Stimulated activated CD8-positive, alpha-beta memory T cell treated with anti-CD3 and anti-CD28 coated beads, Interleukin-4, amount 100 ng/mL, for 1 hour (primary cell): ENCODE measurements at places on chromosomes 4 and X.

- no peak for DNase-seq
Measured at GRCh38 chrX:100381619-100382018, 28.5 kb downstream of the PCDH19 start.

- no peak for DNase-seq
Measured at GRCh38 chrX:115013705-115014104, 3.7 kb downstream of the IL13RA2 start.

DNA sequence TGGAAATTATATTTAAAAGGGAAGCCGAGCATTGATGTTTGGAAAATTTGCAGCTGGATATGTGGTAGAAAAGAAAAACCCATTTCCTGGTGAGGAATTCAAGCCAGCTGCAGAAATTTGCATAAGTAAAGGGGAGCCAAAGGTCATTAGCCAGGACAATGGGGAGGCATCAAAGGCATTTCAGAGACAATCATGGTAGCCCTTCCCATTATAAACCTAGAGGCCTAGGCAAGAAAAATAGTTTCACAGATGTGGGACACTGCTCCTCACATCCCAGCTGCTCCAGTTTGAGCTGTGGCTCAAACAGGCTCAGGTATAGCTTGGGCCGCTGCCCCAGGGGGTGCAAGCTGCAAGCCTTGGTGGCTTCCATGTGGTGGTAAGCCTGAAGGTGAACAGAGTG lies 35.8 kb downstream of the NAP1L3 start:
- no peak for DNase-seq

DNA sequence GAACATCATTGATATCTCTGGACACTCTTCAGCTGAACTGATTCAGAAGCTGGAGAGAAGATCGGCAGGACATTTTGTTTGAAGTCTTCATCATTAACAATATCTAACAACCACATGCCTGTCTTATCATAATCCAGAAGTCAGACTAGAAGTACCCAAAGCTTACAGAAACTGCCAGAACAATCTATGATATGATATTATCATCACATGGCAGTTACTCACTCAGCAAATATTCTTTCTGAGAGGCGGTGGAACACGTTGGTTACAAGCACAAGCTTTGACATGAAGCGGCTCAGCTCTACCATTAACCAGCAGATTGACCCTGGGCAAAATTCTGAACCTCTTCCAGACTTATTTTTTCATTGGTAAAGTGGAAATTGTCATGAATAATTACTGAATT lies 69.4 kb upstream of the KIT start:
- DNase-seq: no peak

- DNase-seq: no peak
Measured at GRCh38 chr4:27916452-27917184, 1056.0 kb downstream of the STIM2 start.

DNA sequence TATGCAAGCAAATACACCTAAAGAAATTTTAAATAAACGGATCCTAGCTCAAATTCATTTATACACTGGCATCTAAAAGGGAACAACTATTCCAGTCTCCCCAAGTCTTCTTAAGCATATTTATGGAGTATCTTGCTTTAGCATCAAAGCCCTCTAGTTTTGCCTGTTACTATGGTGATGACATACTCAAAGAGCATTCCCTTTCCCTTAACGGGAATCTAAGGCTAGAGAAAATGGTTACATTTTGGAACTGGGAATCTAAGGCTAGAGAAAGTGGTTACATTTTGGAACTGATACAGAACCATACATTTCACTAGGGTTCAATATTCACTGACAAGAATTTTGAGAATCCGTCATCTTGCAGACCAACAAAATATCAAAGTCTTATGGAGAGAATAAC lies 271.2 kb downstream of the CHIC1 start:
- DNase-seq: no peak

DNA sequence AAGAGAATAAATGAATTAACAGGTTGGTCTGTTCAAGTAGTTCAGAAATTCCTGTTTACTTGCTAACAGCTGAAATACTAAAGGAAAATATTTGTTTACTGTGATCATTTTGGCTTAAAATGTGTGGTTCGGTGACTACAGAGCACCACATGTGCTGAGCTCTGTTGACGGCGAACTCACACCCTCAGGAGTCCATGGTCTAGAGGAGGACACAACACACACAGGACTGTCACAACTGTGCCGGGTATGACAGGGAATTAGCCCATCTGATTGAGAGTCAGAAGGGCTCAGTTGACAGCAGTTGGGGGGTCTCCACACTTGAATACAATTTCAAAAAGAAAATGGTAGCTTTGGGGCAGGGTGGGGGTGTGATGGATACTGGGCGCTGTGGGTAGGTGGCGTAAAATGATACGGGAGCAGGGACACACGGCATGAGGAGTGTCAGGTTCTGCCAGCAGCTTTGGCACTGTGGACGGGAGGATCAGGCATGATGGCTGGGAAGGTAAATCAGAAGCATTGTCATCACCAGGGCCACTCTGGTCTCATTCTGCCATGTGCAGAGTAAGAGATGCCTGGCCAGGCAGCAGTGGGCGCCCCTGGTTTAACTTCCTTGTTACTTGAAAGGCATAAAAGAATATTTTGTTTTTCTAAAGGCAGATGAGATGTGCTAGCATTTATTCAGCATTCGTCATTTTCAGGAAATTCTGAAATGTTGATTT lies 33.3 kb downstream of the CLDN22 start:
- no peak for DNase-seq

DNA sequence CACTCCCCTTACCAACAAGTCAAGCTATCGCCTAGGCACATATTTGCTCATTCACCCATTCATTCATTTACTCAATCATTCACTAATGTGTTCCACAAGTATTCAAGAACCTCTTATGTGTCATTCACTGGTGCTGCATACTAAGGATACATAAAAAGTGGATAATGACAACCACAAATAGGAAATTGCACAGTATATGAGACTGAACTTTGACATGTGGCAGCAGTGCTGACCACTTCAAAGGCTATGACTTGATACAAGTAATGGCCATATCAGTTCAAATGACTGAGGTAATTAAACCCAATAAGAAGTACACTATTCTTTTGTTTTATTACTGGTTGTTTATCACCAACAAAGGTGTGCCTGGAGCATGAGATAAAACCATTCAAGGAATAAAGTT lies 282.5 kb downstream of the KLHL13 start:
- no peak for DNase-seq

DNA sequence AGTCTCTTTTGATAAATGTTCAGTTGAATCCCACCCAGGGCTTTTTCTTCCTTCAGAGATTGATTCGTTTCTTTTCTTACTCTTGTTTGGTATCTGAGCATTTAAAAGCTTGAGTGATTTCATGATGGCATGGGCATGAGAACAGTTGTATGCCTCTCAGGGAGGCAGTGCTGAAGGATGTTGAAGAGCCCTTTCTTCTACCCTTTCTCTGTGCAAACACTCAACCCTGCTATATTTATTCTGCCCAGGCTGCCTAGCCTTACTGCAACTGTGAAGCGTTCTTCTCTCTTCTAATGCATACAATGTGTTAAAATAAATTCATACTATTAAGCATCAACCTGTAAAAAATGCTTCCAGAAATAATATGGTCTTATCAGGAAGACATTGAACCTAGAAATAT lies 367.6 kb upstream of the LCORL start:
- no peak for DNase-seq

GRCh38 chr4:186743261-186743660 lies 19.6 kb upstream of the FAT1 start:
- DNase-seq: no peak

DNA sequence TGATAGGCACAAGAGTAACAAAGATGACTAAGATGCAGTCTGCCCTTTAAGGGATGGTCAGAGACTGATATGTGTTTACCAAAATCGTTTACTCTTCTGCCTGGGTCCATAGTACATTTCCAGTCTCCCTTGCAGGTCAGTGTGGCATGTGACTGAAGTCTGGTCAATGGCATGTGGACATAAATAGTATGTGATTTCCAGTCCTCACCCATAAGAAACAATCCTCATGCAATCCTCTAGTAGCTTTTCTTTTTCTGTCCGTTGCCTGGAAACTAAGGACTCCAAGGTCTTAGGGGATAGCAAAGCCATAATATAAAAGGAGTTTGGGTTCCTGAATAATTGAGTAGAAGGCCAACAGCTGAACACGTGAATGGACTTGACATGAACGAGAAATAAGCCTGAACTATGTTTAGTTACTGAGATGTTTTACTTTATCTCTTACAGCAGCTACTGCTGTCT lies 1.1 kb downstream of the SLC9B2 start:
- no peak for DNase-seq

DNA sequence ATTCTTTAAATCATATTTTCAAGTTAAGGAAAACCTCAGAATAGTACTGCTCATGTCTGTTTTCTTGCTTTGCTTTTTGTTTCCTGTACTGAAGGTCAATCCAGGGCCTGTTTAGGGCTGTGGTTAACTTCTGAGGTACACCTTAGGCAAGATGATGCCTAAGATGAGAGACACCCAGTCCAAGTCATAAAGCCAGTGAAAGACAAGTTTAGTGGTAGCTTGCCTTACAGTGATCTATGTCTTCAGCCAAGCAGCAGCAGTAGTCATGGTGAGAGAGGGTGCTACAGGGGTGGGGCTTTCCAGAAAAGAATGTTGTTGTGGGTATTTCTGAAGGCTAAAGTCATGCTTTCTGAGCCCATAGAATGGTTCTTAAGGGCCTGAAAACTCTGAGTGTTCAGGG lies 173.7 kb downstream of the VSIG4 start:
- DNase-seq: no peak

GRCh38 chrX:38819163-38819562 lies 17.9 kb downstream of the MID1IP1 start:
- DNase-seq: no peak

- no peak for DNase-seq
Measured at GRCh38 chr4:128630871-128631270, 178.6 kb upstream of the JADE1 start.
